ENCODE measurements at places on chromosomes 3 and 15.

DNA sequence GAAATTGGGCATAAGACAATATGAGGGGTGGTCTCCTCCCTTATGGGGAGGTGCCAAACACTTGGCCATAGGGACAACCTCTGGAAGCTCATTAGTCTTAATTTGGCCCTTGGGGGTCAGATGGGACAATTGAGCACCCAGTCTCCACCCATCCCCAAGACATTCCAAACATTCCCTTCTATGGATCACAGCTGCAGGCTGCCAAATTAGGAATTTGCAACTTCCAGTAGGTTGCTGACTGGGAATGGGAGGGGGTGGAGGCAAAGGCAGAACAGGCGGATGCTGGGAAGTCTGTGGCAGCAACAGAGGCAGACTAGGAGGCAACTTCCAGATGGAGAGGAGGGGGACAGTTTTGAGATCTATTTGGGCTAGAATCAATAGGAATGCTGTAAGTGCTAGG lies 1.4 kb upstream of the PDHB start:
- DNase-seq, result no peak

DNA sequence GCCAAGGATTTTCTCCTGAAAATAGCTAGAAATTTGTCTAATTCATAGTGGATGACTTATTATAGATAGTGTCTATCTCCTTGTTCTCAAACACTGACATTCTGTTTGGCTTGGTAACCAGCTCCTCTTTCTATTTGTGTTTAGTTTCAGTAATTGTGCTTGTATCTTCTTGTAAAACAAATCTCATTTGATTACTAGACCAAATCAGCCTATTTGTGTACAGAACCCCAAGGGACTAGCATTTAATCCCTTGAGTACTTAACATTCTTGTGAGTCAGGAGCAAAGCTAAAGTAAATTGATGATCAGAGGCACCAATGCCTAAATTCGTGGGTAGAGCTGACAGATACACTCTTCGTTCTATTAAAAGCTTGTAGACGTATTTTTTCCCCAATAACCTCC lies 306.5 kb upstream of the SLITRK3 start:
- DNase-seq, result no peak

GRCh38 chr3:69718866-69719586 lies 20.2 kb upstream of the MITF start:
- no peak for DNase-seq

DNA sequence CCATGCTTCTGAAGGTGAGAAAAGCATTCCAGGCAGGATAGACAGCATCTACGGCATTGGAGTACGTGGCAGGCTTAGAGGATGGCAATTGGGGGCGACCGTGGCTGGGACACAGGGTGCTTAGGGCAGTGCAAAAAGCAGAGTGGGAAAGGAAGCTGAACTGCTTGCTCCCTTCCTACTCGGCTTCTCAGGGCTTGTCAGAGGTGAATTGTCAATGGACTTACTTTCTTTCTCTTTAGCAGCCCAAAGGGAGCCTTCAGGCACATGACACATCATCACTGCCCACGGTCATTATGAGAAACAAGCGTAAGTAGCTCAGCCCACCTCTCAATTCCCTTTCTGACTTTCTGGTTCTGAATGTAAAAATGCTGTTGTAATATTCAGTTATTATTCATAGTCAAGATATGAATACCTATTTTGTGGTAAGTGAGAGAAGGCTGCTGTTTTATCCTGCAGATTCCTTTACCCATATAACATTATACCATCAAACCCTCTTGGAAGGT lies 84.3 kb downstream of the KLHL25 start:
- DNase-seq, result no peak

DNA sequence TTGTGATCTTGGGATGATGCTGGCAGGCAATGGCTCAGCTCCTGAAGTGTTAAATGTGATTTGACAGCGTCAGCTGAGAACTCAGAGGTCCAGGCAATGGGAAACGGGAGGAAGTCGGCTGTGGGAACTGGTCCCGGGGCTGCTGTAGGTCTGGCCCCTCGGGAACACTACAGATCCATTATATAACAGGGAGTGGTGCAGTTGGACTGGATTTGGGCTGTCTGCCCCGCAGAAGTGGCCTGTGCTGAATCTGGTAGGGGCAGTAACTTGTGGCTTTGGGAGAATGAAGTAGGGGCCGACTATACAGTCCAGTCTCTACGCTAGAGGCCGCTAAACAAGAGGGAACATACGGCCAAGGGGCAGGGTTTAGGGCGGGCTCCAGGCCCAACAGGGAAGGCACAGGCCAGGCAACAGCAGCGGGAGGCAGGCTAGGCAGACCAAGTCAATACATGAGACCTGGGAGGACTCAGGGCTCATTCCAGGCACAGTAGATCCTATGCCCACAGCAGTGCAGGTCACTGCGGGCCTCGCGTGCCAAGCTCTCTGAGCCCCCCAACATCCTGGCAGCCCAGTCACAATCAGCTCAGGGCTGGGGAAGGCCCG lies 20.3 kb upstream of the IL16 start:
- DNase-seq, result no peak

- no peak for DNase-seq
Observed at GRCh38 chr3:38314112-38314763, 32.1 kb downstream of the SLC22A14 start.

- no peak for DNase-seq
Observed at GRCh38 chr3:115859002-115859807, 235.9 kb downstream of the GAP43 start.

DNA sequence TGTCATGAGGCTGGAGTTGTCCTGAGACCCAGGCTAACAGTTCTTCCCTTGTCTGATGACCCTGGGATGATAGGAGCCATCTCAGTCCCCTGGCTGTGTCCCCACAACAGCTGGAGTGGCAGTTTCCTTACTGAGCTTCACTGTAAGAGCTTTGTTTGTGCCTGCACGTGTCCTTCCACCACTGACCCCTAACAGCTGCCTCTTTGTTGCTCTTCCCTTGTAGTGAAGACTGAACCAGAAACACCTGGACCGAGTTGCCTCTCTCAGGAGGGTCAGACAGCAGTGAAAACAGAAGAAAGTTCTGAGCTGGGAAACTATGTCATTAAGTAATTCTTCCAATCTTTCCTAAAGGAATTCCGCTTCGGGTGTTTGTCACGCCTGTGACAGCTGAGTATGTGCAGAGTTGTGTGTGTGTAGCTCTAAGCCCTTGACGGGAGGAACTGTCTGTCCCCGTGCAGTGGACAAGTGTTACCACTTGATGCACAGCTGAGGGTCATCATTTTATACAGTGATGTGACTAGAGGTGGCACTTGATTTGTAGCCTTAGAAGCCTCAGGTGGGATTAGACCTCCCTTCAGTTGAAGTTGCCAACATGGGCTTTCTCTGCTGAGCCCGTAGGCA lies 25.0 kb downstream of the MAP6D1 start:
- DNase-seq, result no peak

- no peak for DNase-seq
Observed at GRCh38 chr3:147370349-147370748, 36.0 kb downstream of the ZIC4 start.

- no peak for DNase-seq
Observed at GRCh38 chr3:149466192-149466591, 8.3 kb upstream of the TM4SF4 start.

- DNase-seq, result no peak
Observed at GRCh38 chr15:66739287-66739686, 37.3 kb downstream of the SMAD6 start.

DNA sequence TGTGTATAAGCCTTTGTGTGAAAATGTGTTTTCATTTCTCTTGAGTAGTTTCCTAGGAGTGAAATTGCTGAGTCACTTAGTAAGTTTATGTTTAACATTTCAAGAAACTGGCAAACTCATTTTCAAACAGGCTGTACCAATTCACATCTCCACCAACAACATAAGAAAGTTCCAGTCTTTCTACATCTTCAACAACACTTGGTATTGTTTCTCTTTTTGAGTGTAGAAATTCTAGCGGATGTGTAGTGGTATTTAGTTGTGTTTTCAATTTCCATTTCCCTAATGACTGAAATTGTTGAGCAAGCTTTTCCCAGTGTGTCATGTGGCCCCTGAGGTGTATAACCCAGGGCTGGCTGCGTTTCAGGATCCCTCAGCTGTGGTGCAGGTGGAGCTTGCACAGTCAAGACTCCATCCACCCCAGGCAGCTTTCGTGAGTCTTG lies 258.5 kb downstream of the PDCD6IP start:
- no peak for DNase-seq

- DNase-seq, result no peak
Observed at GRCh38 chr15:64251121-64251520, 88.3 kb upstream of the PPIB start.

- no peak for DNase-seq
Observed at GRCh38 chr3:36943601-36944000, 1.3 kb downstream of the TRANK1 start.

GRCh38 chr3:102125994-102126368 lies 276.7 kb downstream of the NFKBIZ start:
- DNase-seq, result no peak

- no peak for DNase-seq
Observed at GRCh38 chr3:56754741-56755417, 46.9 kb downstream of the ARHGEF3 start.

DNA sequence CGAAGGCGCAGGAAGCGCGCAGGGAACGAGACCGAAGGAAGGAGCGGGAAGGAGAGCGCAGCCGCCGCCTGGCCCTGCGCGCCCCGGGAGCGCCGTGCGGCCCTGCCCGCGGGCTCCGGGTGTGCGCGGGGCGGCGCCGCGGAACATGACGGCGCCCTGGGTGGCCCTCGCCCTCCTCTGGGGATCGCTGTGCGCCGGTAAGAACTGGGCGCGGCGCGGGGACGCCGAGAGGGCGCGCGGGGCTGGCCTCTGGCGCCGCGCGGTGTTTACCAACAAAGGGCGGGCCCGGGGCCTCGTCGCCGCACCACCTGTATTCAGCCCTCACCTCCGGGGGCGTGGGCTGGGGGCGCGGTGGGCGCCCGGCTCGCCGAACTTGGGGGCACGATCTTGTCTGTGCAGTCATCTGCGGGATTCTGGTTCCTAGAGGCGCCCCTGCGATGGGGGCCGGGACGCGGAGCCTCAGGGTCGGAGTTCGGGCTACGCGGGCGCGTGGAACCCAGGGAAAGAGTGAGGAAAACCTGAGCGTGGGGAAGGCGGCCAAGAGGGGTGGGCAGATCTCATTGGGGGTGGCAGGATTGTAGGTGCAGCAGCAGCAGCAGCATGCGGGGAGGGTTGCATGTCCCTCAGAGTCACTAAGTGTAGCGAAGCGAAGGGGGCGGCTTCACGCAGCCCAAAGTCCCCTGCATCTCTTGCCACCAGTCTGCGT lies 641 bp downstream of the ACVR2B start:
- no peak for DNase-seq

- DNase-seq, result no peak
Observed at GRCh38 chr3:37625690-37626360, 235.9 kb upstream of the CTDSPL start.

DNA sequence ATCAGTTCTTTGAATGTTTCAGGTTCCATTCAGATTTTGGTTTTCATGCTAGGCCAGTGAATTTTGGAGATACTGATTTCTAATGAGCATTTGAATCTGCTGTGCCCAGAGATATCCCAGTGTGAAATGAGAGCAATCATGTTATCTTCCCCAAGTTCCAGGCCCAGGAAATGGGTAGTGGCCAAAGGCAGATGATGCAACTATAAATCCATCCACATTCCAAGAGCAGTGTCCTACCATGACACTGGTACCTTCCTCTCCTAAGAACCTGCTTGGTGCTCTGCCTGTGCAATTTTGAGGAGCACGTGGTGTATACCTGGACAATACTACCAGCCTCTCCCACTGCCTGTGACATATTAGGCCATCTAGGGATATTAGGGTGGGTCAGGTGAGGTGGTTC lies 186.8 kb downstream of the SLCO3A1 start:
- no peak for DNase-seq

- no peak for DNase-seq
Observed at GRCh38 chr3:121768452-121768851, 18.9 kb upstream of the GOLGB1 start.

DNA sequence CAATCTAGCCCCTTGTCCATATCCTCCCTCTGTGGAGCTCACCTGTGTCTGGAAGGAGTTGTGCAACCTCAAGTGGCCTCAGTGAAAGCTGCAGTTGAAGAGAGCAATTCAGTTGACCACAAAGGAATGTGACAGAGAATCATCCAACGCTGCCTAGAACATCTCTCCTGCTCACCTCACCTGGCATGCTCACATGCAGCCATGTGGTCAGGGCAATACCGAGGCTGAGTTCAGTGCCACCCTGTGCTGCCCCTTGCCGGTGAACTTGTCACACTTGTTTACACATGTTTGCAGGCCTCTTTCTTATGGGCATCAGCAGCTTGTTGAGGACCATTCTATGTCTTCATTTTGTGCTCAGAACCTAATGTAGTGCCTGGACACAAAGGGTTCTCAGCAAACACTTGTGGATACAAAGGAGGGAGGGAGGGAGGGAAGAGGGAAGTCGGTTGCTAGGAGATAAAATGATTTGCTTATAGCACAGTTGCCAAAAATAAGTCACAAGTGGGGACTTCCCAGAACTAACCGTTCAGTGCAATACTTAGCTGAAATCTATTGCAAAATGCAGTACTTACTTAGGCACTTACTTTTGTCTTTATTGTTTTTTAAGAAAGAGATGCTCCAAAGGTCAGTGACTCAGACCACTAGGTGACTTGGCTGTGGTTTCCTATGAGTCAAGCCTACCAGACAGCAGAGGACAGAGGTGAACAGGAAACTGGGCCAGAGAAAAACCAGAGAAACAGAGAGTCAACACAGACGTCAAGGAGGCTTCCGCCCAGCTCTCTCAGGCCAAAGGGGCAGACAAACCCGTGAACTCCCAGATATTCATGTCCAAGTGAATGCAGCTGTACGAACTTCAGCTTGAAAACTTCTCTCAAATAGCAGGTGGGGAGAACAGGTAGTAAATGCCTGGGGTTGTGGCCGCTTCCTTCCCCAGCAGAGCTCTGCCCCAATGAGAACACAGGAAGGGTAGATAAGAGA lies 227.8 kb upstream of the CTNNB1 start:
- DNase-seq, result no peak

- DNase-seq, result no peak
Observed at GRCh38 chr3:169722724-169723123, 42.1 kb downstream of the TERC start.

DNA sequence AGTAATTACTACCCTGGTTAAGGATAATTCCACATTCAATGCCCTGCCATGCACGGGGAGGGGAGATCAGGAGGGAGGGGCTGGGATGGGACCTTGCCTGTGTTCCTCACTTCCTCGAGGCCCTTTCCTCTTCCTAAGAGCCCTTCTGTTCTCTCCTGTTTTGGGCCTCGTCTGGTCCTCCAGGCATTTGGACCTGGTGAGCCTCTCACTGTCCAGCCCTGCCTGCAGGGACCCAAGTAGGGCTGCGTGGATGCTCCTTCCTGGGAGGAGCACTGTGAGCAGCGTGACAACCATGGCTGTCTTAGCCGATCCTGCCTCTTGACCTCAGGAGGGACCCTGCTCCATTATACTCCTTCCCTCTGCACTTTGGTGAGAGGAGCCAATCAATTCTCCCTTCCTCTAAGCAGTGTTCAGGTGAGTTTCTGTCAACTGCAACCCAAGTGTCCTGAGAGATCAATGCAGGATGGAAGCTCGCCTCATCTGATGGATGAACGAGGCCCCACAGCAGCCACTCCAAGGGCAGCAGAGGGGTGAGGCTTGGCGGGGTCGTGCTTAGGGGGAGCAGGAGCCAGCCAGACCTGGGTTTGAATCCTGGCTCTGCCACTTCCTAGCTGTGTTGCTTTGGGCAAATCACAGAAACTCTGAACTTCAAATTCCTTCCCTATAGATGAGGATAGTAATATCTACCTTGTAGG lies 92.5 kb downstream of the IQSEC1 start:
- no peak for DNase-seq

- DNase-seq, result no peak
Observed at GRCh38 chr3:71514621-71515020, 68.9 kb downstream of the FOXP1 start.

- DNase-seq, result no peak
Observed at GRCh38 chr15:94164971-94165370, 66.4 kb upstream of the MCTP2 start.

All from stimulated activated CD8-positive, alpha-beta memory T cell treated with anti-CD3 and anti-CD28 coated beads, Interleukin-15, amount 100 ng/mL, for 24 hours (primary cell).